CD4-positive, alpha-beta memory T cell (primary cell): ENCODE measurements at places on chromosomes 11 and 22.

- no peak for DNase-seq
Observed at GRCh38 chr11:72816404-72816990, 2.3 kb downstream of the ATG16L2 start.

DNA sequence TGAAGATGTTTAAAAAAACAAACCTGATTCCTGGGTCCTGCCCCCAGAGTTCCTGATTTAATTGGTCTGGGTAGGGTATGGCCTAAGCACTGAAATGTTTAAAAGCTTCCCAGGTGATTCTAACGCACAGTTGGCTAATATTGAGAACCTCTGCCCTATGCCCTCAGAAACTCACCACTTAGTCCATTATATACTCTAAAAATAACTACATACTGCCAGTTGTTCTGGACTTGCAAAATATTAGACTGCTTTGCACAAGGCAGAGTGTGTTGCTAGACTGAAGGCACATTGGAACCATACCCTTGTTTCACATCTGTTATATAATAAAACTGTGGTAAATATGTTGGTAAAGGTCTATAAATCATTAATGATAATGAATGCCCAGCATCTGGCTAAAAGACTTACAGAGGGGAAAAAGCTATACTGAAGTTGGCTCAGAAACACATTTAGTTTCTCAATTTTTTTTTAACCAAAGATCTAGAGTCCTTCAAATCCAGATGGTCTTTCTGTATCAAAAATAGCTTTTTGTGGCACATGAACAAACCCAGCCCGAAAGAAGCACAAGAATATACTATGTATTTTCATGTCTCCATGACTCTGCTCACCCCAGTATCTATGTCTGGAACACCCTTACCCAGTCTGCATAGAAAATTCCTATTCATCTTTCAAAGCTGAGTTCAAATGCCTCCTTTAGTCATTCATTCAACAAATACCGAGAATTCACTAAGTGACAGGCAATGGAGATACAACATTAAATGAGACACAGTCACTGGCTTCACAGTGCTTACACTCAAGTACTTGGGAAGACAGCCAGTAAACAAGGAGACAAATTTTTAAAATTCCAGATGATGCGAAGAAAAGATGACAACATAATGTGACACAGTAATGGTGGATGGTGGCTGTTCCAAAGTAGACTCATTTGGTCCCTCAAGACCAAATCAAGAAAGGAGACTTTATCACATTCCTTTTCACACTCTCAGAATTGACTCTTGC, 44.1 kb downstream of the RBFOX2 start:
- DNase-seq: no peak

GRCh38 chr11:2307501-2308331, 5.9 kb downstream of the TSPAN32 start:
- DNase-seq: no peak

GRCh38 chr11:26549176-26549575, 22.9 kb downstream of the MUC15 start:
- no peak for DNase-seq

- no peak for DNase-seq
Observed at GRCh38 chr11:908273-908672, 2.3 kb downstream of the CHID1 start.

GRCh38 chr11:68455485-68455884, 5.1 kb upstream of the PPP6R3 start:
- DNase-seq: no peak

DNA sequence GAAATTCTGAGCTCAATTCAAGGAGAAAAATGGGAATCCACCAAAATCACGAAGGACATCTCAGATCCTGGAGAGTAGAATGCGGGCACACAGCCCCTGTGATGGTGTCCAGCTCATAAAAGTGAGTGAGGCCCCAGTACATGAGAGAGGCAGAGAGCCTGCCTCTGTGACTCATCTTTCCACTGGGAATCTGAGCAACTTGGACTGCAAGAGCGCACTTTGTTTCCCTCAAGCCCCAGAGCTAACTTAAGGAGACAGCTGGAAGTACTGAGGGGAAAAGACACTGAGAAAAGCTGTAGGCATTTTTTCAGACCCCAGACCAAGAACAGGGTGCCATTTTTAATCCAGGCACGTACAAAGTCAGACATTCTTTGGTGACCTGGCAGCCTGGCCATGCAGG, 273.7 kb downstream of the C11orf87 start:
- no peak for DNase-seq

- DNase-seq: no peak
Observed at GRCh38 chr11:99567334-99567956, 546.7 kb downstream of the CNTN5 start.
